ENCODE measurements at places on chromosomes 7 and 10. TPM values are rescaled to one million over a fixed set of nuclear protein-coding genes. Genes with fewer than 3 reads are reported as not detected.

- peaks cover 5% of the 10 kb centered on the region for H3K4me1 ChIP-seq
- no peaks in the 10 kb centered on the region for H3K36me3 ChIP-seq
- no peak overlapping the region for H3K4me3 ChIP-seq
- H3K27me3 ChIP-seq, result no peaks in the 10 kb centered on the region
- no peak overlapping the region for H3K27ac ChIP-seq
- DNase-seq, result no peak
Observed at GRCh38 chr7:46421441-46422230, 500.6 kb upstream of the IGFBP3 start.

DNA sequence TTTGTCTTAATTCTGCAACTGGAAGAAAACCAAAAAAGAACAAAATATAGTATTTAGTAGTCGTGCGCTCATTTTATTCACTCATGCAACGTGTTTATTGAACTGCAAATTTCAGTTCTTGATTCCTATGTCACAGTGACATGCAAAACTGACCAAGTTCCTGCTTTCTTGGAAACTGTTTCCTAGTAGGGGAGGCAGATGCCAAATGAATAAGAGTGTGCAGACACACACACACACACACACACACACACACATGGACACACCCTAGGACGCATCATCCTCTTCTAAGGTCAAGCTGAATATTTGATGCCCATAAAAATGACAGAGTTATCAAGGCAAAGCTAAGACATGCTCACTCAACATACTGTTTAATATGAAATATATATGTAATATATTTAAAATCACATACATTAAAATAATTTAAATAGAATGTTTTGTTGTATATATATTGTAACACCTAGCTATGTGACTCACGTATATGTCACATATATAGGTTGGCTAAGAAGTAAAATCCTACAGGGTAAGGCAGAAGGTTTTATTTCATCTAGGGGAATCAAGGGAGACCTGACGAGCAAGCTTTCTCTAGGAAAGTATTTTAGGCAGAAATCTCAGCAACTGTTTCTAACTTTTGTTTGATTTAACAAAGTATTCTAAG lies 79.6 kb downstream of the SVIL start:
- no peak overlapping the region for H3K27ac ChIP-seq
- peaks cover 7% of the 10 kb centered on the region for H3K4me1 ChIP-seq
- no peaks in the 10 kb centered on the region for H3K27me3 ChIP-seq
- H3K4me3 ChIP-seq, result no peak overlapping the region
- DNase-seq, result no peak

- H3K36me3 ChIP-seq, result no peaks in the 10 kb centered on the region
- no peak for DNase-seq
- no peak overlapping the region for H3K4me3 ChIP-seq
- no peaks in the 10 kb centered on the region for H3K4me1 ChIP-seq
- no peaks in the 10 kb centered on the region for H3K27me3 ChIP-seq
Observed at GRCh38 chr7:19248681-19249080, 103.5 kb upstream of the FERD3L start.

DNA sequence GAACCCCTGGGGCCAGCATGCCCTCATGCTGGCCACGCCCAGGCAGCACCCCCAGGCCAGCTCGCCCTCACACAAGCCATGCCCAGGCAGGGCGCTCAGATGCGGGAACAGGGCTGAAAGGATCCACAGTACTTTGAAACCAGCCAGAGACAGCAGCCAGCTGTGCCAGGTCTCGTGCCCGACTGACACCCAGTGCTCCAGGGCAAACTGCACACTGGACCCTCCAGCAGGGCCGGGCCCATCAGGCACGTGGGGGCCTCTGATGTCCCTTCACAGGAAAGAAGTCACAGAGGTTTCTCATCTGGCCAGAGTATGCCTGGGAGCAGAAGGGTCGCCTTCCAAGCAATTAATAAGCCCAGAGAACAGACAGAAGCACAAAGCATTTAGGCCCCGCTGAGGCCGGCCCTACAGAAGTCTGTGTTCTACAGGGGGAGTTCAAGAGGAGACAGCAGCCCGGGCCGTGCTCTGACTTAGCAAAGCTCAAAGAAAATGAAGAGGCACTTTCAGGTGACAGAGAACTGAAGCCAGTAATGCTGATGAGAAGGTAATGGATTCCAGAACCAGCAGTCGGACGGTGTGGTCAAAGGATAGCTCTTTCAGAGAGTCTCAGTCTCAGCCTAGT lies 21.4 kb downstream of the MAD1L1 start:
- no peak overlapping the region for H3K4me3 ChIP-seq
- DNase-seq, result no peak
- H3K27ac ChIP-seq, result no peak overlapping the region
- no peaks in the 10 kb centered on the region for H3K4me1 ChIP-seq
- no peaks in the 10 kb centered on the region for H3K36me3 ChIP-seq
- H3K27me3 ChIP-seq, result no peaks in the 10 kb centered on the region

DNA sequence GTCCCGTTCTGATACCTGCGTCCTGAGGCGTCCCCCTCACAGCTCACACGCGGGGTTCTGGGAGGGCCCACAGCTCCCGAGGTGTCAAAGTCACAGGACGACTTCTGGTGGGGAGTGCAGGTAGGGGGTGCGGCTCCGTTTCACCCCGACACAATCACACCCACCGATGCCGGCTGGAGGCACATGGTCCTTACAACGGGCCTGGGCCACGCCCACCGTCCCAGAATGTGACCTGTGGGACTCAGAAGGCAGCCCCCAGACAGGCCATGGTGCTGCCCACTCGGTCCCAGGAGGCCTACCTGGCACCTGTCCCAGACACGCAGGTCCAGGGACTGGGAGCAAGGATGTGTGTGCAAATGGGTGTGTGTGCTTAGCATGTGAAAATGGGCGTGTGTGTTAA lies 86.0 kb downstream of the UNCX start:
- no peak for DNase-seq
- no peaks in the 10 kb centered on the region for H3K4me1 ChIP-seq
- no peaks in the 10 kb centered on the region for H3K27me3 ChIP-seq
- no peaks in the 10 kb centered on the region for H3K36me3 ChIP-seq
- H3K27ac ChIP-seq, result no peak overlapping the region

- no peaks in the 10 kb centered on the region for H3K27me3 ChIP-seq
- H3K4me1 ChIP-seq, result no peaks in the 10 kb centered on the region
- H3K27ac ChIP-seq, result no peak overlapping the region
- no peak for DNase-seq
- no peak overlapping the region for H3K4me3 ChIP-seq
Observed at GRCh38 chr10:6348096-6348874, 145.6 kb downstream of the PFKFB3 start.

KNDC1 gene
- polyA plus RNA-seq, result 4.0 TPM

PNLIPRP2 gene
- 16.7 TPM for polyA plus RNA-seq

CCL24 gene
- not detected for polyA plus RNA-seq

ASZ1 gene
- polyA plus RNA-seq, result 0.10 TPM

EBLN1 gene
- not detected for polyA plus RNA-seq

INHBA gene
- 9.4 TPM for polyA plus RNA-seq

Data from hepatocyte (in vitro differentiated cells).